ENCODE measurements at places on chromosomes 7 and 10.

DNA sequence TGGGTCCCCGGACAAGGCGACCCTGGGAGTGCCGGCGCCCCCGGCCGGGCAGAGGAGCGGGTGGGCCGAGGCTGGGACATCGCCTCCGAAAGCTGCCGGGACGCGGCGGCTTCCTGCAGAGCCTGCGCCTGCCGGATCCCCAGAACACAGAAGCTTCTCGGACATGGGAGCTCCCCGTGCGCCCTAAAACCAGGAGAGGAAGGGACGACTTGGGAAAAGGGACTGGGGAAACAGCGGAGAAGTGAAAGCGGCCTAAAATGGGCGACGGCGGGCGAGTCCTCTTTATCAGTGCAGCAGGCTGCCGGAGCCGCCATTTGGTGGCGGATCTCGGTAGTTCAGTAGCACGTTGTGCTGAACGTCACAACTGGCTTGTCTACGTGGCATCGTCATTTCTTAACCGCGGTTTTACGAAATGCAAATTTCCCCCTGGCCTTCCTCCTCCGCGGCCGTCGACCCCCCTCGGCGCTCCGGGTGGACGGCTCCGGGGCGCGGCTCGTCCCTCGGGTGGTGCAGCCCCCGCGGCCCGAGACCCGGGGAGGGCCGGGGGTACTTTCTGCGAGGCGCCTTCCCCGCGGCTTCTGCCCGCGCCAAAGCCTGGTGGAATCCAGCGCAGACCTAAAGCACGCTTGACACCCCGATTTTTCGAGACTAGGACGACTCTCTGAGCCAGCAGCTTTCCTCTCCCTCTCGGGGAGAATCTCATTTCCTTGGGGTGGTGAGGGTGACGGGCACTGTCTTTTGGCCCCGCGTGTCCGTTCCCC is 9.9 kb upstream of the SPAG6 start:
- DNase-seq = no peak

DNA sequence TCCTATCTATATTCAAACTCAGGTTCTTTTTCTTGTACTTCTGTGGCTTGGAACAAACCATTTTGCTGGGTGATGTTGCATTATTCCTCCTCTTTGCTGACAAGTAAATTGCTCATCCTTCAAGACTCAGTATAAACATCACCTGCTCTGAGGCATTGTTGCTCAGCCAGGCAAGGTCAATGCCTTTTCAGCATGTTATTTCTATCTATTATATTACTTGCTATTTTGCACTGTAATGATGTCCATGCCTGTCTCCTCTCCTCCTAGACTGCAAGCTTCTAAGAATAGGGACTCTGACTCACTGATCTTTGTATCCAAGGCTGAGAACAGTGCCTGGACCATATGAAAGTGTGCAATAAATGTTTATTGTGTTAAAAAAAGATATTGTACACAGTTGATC is 293.8 kb downstream of the RNLS start:
- no peak for DNase-seq

GRCh38 chr7:112484671-112485167 is 3.9 kb downstream of the LSMEM1 start:
- DNase-seq = no peak

DNA sequence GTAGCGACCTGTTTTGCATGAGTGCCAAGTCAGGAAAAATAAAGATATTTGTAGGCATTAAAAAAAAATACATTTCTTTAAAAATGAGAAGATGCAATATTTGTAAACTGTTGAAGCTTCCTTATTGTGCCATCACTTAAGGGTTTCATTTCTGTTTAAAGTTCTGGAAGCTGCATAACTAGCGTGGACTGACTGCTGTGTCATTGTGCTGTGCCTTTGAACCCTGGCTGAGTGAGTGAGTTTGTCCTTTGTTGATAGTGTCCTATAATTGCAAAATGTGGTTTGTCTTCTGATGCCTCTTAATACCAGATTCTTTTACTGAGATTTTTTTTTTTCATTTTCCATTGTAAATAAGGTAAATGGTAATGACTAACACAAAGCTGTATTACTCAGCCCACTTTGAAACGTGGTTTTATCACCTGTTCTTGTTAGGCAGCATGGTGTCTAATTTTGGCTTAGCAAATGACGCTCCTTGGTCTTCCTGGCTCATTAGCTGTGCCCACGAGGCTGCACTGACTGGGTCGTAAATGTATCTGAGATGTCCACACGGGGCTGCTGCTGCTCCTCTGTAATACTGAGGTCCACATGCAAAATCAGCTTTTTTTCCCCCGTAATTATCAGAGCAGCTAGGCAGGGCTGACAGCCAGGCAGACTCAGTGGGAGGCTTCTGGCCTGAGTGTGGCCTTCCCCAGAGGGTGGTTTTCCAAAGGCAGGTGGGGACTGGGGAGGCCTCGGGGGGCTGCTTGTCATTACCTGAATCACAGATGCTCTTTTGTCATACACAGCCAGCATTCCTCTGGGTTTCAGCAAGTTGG is 14.8 kb downstream of the ZSCAN25 start:
- DNase-seq = no peak

DNA sequence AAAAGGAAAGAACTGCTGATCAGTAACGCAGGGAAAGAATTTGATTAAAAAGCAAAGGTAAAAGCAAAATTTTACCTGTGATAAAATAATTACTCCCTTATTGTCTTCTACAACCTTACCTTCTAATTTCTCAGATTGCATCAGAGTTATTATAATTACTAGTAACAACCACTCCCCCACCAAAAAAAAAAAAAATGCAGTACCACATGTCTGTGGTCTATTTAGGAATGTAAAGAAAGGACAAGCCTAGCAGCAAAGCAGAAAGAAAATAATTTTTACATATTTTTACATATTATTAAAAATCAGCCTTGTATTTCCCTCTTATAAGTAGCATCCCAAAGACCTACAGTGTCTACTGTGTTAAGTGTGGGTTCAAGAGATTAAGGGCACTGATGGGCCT is 430.4 kb downstream of the TFEC start:
- DNase-seq = no peak

DNA sequence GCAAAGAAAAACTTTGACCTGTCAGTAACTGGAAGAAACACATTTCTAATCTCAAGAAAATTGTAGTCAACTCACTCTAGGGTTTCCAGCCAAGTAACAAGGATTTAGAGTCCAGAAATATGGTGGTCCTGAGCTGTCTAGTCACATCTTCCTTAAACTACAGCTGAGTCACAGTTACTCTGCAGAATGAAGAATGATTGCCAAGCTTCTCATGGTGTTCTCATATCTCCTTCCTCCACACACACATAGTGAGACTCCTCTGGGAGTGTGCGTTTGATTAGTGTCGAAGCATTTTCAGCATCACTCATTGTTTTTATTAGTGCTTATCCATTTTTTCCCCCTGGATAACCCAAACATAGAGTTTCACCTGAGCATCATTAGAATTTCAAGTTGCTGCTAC is 93.1 kb upstream of the CXCL12 start:
- DNase-seq = no peak

- DNase-seq = no peak
Measured at GRCh38 chr7:105473163-105473562, 48.9 kb downstream of the PUS7 start.

DNA sequence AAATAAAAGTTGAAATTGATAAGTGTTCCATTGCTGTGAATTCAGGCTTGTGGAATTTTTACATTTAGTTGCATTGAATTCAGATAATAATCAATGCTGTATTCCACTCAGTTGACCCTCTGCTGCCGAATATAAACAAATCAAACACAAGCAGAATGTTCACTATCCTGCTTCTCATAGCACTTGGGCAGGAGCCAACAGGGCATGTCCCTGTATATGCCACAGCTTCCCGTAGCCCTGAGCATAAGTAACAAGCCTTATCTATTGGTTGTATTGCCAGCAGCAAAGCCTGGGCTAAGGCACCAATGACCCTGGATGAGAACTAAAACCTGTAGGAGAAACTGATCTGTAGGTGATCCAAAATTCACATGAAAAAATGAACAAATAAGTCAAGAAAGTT is 145.9 kb downstream of the ARHGAP12 start:
- DNase-seq = no peak

DNA sequence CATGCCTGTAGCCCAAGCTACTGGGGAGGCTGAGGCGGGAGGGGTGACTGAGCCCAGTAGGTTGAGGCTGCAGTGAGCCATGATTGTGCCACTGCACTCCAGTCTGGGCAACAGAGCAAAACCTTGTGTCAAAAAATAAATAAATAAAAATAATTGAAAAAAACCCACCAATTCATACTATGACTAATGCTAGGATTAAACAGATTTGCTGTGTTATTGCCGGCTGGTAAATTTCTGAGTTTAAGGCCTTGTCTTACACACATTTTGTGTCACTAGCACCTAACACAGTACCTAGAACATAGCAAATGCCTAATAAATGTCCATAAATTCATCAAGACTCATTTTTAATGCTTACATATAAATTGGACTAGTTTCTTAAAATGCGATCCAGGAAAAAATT is 8.7 kb downstream of the ESYT2 start:
- no peak for DNase-seq

DNA sequence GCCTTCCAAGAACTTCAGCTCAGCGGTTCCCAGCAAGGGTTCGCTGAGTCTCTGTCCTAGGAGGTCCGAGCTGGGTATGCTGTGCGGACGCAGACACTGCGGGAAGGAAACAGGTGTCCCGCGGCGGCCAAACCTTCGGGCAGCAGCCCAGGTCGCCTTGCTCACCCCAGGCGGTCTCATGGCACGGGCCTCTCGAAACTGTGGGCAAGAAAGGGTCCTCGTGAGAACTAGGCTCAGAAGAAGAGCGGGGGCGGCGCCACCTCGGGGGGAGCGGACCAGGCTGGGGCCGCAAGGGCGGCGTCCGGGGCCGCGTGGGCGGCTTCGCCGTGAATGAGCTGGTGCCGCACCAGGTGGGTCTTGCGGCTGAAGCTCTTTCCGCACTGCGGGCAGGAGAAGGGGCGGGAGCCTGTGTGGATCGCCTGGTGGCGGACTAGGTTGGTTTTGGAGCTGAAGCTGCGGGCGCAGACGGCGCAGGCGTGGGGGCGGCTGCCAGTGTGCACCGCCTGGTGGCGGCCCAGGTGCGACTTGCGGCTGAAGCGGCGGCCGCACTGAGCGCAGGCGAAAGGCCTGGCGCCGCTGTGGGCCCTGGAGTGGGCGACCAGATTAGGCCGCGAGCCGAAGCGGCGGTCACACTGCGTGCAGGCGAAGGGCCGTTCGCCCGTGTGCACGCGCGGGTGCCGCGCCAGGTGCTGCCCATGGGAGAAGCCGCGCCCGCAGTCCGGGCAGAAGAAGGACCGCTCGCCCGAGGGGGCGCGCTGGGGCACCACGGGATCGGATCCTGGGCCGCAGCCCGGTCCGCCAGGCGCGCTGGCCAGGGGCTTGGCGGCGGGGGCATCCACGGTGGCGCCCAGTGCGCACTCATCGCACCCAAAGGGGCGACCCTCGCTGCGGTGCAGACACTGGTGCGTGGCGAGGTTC is 8.6 kb downstream of the ZNF467 start:
- DNase-seq = no peak

DNA sequence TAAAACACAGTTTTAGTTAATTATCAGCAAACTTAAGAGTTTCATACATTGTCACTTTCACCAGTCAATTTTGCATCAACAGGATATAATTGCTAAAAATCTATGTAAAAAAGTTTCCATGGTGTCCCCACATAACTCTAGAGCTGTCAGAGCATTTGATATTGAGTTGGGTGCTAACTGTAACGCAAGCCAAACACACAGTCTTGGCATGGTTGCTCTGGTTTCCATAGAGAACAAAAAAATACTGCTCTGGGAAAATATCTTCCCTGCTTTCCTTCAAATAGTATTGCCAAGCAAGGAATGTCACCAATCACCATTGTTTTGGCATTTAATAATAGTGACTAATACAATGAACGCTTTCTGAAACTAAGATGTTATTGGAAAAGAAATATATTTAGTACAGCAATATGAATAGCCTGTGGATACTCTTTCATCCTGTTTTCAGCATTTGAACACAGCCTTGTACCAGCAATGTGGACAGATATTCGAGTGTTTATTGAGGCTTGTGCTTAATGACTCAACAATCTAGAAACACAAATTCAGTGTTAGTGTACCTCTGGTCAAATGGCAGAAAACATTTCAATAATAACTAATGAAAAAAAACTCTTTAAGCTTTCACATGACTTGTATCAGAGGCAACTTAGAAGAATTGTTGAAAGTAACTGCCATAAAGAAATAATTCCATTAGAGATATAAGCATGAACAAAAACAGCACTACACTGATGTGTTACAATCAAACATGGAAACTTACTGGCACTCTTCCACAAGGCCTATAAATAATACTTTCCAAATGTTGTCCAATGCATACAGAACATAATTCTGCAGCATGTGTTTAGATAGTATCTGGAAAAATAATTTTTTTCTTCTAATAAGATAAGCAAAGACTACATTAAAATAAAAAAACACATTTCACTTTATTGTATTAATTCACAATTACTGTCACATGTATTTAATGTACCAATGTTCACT is 1469.5 kb upstream of the CELF2 start:
- DNase-seq = no peak

- peak; percentile 75 for DNase-seq
Measured at GRCh38 chr10:100670828-100671479, 74.4 kb upstream of the PAX2 start.

DNA sequence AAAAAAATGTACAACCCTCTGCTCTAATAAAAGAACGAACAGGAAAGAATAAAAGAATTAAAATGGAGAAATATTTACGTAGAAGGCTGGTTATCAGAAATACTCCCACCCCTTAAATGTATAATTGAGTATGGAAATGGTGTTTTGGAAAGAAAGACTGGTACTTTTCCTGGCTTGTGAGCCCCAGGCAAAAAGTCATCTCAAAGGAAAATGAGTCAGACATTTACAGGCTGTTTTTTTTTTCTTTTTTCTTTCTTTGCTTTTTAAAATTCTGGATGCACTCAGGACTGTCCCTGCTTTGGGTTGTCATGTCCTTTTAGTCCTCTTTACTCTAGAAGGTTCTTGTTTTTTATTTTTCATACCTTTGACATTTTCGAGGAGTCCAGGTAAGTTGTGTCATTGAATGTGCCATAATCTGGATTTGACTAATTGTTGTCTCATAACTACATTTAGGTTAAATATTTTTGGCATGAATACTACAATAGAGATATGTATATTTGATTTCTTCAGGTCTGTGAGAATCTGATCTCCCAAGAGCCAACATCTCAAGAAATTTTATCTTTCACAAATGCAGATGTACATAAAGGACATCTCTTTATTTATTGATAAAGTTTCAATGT is 313.0 kb upstream of the GLI3 start:
- no peak for DNase-seq

GRCh38 chr7:49583440-49583839 is 190.0 kb upstream of the VWC2 start:
- DNase-seq = no peak

- DNase-seq = peak; percentile 16
Measured at GRCh38 chr7:33764752-33765451, 140.4 kb upstream of the BMPER start.

- DNase-seq = no peak
Measured at GRCh38 chr10:132739225-132739613, 46.7 kb downstream of the NKX6-2 start.

GRCh38 chr10:103499881-103500280 is 6.4 kb downstream of the NEURL1 start:
- no peak for DNase-seq

DNA sequence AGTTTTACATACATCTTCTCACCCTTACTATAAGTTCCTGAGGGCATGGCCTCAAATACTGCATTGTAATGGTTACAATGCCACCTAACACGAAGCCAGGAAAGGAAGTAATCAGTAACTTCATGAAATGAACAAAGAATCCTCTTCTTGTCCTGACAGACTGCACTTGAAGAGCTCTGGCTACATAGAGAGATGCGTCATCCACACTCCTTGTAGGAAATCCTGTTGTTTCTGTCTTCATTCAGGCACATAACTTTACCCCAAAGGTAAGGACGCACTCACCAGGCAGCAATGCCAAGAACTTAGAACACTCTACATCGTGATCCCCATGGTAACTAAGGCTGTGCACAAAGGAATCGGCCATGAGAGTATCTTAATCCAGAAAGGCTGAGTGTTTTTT is 80.3 kb upstream of the ARID5B start:
- DNase-seq = no peak
